ENCODE measurements at places on chromosomes 5 and 9.

- DNase-seq = no peak
Measured at GRCh38 chr5:142938266-142938880, 168.2 kb downstream of the ARHGAP26 start.

GRCh38 chr5:31680528-31680927, 41.6 kb downstream of the PDZD2 start:
- no peak for DNase-seq

DNA sequence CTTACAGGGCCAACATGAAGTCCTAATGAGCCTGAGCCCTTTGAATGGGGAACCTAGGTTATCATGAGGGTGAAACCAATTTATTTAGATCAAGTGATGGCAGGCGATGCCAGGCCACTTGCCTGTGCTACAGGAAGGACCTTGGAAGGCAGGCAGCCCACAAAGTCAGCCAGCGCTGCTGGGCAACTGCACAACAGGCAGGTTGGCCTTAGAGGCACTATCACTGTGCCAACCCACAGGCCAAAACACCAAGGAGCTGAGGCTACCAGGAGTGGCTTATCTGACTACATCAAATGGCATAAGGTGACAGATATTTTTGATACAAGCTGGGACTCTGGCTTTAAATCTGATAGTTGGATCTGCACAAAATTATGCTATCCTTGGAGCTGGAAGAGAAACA, 319.1 kb downstream of the NTRK2 start:
- no peak for DNase-seq

DNA sequence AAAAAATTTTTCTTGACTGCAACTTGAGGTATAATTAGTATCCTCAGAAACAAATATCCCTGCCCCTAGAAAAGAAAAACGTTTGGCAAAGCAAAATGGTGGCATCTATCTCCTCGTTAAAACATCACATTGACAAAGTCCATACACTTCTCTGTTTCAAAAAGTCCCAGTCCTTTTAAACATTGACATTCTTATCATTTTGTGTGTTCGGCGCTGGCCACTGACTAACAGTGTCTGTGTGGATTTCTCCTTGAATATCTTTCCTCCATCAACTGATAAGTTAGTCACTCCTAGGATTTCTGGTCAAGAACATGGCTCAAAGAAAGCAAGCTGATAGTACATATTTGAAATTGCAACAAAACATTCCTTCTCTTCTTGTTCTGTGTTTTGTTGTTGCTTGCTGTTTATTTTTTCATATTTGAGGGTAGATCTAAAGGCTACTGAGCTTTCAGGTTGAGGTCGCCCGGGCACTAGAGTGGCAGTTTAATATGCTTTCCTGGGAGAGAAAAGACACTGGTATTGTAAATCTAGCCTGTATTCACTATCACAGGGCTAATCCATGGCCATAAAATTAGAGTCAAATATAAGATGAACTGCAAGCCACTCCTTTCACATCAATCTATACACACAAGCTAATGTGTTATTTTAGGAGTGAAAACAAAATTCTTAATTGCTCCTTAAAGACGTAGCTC, 8.5 kb upstream of the PPIC start:
- no peak for DNase-seq

- no peak for DNase-seq
Measured at GRCh38 chr5:132229236-132229635, 1.6 kb upstream of the P4HA2 start.

- DNase-seq = no peak
Measured at GRCh38 chr9:111632060-111632459, 926 bp downstream of the DNAJC25 start.

DNA sequence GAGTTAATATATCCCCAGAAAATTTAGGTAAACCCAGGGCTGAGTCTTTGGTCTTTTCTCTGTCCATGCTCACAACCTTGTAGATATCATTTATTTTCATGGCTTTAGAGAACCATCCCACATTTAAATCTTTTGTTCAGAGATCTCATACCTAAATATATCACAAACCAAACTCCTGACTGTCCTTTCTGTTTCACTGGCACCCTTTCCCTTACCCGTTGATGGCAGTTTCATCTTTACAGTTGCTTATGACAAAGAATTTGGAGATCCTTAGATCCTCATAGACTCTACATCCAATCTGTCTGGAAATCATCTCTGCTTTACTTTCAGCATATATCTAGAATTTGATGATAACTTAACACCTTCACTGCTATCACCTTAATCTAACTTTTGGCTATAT, 19.2 kb downstream of the RNF180 start:
- no peak for DNase-seq

DNA sequence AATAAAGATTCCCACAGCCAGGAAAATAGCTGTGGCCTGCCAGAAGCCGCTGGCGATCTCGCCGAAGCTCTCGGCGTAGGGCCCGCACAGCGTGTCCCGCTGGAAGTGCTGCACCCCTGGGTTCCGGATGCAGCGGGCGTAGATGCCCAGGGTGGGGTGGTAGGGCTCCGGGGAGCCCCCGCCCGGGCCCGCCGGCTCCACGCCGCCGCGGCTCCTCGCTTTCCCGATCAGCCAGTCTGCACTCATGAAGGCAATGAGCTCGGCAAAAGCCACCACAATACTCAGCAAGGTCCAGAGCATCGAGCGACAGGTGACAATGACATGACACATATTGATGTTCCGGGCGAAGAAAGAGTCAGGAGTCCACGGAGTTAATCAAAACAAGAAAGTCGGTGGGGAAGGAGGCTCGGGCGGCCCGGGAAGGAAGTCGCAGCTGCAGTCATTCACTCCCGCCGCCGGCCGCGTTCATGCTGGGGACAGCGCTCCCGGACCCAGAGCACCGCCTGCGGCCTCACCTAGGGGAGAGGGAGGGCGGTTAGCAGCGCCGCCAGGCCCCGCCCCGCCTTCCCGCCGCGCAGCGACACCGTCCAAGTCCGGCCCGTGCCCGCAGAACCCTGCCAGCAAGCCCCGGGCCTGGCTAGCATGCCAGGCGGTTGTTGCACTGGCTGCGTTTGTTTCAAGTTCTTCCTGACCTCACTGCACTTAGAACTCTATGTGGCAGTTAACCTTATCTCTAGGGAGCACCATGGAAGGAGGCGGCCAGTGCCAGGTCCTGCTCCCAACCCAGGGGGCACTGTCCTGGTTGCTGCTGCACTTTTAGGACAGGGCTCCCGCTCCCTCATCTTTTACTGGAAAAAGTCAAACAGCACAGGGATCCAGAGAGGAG, 138.4 kb downstream of the LHFPL2 start:
- DNase-seq = peak; percentile 50

DNA sequence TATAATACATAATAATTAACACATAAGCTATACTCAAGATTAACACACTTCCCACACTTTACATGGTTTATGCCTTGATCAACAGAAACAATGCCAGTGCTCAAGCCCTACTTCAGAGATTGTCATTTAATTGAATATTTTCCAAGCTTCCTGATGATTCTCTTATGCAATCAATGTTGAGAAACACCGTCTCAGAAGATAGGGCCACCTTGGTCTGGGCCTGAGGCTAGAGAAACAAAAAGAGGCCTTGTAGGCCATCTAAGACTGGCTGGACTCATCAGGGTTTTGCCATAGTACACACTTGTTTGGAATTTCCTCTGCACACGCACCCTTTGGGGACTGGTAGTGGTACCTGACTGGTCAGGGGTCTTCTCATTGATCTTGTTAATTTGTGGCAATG, 16.3 kb downstream of the C9orf152 start:
- DNase-seq = no peak

- no peak for DNase-seq
Measured at GRCh38 chr5:119275146-119275545, 80.7 kb upstream of the TNFAIP8 start.

GRCh38 chr9:112198646-112199045, 23.5 kb upstream of the SUSD1 start:
- no peak for DNase-seq

- no peak for DNase-seq
Measured at GRCh38 chr9:125312411-125312810, 50.8 kb downstream of the GAPVD1 start.

DNA sequence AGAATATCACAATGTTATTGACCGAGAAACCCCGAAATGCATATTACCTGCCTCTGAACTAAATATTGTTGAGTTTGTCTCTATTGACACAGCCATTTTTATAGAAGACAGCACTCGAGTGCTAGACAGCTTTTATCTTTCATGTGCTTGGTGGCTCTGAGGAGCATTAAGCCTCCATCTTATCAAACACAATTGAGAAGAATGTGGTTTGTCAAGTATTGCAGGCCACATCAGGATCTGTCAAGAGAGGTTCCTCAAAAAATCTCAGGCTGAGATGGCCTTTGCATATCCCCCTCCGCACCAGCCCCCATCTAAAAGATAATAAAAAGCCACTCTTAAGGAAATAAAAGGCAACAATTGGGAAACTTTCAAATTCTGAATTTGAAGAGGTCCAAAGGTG, 284.8 kb downstream of the DENND1A start:
- DNase-seq = no peak

- DNase-seq = no peak
Measured at GRCh38 chr9:38250279-38251035, 142.0 kb upstream of the ALDH1B1 start.

DNA sequence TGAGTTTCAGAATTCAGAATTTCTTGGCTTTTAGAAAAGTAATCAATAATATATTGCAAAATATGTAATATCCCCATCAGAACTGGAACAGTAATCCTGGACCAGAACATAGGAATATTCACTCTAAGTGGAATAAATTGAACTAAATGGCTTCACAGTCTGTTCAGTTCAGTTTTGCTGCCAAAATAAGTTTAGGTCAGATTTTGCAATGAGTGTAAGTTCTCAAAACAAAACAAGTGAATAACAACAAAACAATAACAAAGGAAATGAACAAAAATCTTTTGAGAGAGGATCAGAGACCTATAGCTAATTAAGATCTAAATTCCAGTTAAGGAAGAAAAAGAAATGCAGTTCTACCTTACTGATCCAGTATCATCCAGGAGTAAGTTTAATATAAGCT, 9.3 kb downstream of the PTGER4 start:
- no peak for DNase-seq

- DNase-seq = no peak
Measured at GRCh38 chr5:113150821-113151220, 174.2 kb downstream of the DCP2 start.

DNA sequence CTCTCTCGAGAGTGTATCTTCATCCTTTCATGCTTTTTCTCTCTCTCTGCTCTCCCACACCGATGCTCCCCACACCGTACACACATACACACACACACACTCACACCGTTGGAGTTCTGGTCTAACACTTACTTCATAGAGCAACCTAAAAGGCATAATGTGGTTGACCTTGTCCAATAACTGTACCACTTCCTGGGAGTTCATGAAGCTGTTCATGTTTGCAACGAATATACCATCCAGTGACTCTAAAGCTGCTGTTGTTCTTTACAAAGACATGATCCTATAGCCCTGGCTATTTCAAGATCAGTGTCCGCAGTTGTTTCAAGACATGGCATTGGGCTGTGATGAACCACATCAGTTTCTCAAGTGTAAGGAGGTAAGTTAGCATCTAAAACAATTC, 10.0 kb downstream of the MEF2C start:
- DNase-seq = no peak

GRCh38 chr9:33835625-33836260, 18.8 kb downstream of the UBE2R2 start:
- DNase-seq = no peak

DNA sequence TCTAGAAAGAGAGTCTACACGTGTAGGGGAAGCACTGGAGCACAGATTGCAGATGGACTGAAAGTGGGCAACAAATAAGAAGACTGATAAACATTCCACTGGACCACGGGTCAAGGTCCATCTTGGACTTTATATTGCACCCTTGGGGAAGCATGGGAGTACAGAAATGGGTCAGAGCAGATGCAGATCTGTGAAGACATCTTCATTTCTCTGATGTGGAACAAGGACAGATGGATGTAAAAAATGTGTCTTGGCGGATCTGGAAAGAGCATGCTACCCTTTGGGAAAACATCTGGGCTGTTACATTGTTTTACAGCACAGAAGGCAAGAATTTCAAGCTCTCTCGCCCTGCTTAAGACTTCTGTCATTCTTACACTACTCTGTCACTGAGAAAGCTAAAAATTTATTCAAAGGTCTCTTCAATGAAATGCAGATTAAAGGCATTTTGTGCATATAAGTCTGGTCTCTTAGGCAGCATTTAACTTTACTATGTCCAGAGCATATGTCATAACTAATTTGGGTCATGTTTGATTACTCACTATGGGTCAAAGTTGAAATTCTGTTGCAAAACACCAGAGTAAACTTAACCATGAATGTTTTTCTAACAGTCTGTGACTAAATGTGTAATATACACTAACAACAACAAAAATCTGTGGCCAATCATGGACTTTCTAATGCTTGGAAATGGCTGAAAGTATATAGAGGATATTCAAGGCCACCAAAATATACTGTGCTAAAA, 756.4 kb upstream of the DMAC1 start:
- DNase-seq = no peak

DNA sequence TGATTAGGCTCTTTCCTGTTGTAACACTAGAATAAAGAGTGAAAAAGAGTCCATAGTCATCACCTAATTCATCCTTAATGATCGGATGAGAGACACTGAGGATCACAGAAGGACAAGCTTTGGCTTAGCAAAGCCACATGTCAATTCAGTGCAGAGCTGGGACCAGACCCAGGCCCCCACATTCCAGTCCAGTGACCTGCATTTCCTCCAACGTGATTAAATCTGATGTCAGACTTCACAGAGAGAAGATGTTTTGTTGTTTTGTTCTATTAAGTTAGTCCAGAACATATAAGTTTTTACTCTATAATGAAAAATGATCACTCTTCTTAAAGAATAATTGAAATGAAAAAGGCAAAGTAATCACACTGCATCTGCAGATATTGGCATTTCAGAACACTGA, 377.9 kb upstream of the PAPPA start:
- no peak for DNase-seq

Data from activated naive CD4-positive, alpha-beta T cell treated with anti-CD3 and anti-CD28 coated beads for 36 hours (primary cell).